ENCODE measurements at places on chromosomes 13 and 19. TPM values are rescaled to one million over a fixed set of nuclear protein-coding genes. Genes with fewer than 3 reads are reported as not detected.

GRCh38 chr13:36382030-36382429 is 35.8 kb upstream of the SPART start:
- DNase-seq: no peak

GRCh38 chr13:112657850-112658445 is 31.9 kb upstream of the ATP11A start:
- DNase-seq: no peak

- no peak for DNase-seq
Observed at GRCh38 chr13:67232384-67232783, 2.2 kb upstream of the PCDH9 start.

DNA sequence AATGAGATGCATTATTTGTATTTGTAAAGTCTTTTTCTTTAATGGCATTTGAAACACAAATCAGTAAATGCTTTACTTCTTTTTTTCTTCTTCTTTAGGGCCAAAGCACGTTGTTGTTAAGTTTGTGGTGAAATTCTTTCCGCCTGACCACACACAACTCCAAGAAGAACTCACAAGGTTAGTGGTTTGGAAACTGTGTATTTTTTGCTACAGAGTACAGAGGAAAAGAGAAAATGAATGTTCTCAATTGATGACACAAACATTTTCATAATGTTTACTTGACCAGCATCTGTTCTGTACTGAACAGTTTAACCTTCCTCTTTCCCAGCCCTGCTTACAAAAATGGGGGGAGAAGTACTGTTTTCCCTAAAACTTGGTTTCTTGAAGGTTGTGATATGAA is 190.9 kb upstream of the RNF113B start:
- no peak for DNase-seq

DNA sequence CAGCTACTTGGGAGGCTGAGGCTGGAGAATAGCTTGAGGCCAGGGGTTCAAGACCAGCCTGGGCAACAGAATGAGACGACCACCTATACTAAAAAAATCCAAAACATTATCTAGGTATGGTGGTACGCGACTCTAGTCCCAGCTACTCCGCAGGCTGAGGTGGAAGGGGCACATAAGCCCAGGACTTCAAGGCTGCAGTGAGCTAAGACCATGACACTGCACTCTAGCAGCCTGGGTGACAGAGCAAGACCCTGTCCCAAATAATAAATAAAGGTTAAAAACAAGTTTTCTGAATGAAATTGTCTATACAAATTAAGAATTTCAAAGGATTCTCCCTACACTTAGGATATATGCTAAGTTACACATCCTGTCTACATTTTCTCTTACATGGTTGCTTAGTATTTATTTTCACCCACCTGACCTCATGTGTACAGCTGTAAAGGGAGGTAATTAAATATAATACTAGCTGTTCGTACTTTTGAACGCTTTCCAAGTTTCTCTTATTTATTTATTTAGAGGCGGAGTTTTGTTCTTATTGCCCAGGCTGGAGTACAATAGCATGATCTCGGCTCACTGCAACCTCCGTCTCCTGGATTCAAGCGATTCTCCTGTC is 1.6 kb downstream of the SLC25A30 start:
- no peak for DNase-seq

DNA sequence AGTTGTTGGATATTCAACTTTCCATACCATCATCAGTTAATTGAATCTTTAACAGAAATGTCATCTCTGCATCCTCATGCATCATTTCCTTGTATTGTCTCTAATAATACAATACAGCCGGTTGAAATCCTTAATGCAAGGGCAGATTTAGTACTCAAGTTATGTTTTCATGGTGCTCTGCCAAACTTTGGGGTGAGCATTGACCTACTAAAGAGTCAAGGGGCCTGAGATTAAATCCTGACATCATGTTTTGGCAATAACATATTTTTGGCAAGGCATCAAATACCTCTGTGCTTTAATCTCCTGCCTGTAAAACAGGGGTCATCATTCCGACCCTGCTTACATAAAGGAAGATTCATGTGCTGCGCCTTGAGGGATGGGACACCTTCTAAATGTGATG is 42.7 kb upstream of the ABCC4 start:
- DNase-seq: no peak

DNA sequence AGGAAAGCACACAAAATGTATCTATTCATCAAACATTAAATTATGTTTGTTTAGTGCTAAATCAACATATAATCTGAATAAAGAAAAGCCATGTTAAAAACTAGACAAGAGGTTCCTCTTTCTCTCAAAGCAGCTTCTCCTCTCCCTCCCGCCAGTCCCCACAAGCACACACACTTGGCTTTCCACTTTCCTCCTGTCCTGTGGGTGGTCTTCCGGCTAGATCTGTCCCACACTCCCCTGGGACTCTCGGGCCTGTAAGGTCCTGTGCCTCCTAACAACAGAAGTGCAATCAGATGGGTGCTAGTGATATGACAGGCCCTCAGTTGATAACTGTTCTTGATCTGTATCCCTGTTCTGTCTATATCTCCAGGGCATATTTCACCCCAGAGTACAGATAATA is 45.6 kb upstream of the RAP2A start:
- no peak for DNase-seq

DNA sequence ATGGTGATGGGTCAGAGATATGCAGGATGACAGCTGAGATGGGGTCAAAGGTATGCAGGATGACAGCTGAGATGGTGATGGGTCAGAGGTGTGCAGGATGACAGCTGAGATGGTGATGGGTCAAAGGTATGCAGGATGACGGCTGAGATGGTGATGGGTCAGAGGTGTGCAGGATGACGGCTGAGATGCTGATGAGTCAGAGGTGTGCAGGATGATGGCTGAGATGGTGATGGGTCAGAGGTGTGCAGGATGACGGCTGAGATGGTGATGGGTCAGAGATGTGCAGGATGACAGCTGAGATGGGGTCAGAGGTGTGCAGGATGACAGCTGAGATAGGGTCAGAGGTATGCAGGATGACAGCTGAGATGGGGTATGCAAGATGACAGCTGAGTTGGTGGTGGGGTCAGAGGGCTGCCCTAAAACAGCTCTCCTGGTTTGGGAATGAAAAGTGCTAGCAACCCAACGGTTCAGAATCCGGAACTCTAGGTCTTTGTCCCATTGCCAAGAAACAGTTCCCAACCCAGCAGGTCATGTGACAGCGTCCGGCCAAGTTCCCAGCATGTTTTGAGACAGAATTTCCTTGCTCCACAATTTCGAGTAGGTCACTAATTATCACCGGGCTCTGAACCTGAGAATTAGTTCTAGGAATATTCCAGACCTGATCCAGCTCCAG is 3.2 kb downstream of the SELENOW start:
- no peak for DNase-seq

GRCh38 chr19:18961767-18962620 is 21.0 kb upstream of the HOMER3 start:
- DNase-seq: peak; percentile 83

DNA sequence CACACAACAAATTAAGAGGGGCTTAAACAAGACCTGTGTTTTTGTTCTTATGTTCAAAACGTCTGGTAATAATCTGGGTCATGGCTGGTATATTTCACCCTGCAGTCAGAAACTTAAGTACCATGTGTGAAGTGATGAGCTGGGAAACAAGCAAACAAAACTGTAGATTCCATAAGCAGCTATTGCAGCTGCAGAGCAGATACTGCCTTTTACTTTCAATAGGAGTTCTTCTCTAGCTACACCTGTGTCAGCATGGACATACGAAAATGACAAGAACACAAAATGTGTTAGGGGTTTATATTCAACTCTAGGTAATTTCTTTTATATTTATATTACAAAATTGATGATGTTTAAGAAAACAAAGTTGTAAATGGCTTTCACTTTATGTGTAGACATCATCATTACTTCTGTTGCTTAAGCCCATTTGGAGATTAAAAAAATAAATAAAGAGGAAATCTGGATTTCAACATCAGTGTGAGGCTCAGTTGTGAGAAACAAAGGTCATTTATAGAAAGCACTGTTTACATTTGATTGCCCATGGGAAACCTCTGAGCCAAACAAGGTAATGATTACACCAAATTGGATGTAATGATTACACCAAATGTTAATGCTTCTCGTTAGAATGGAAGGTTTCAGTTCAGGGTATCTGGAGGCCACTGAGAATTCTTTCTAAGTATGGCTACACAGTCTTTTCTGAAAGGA is 451.0 kb upstream of the SLC10A2 start:
- DNase-seq: no peak

GRCh38 chr13:50282016-50282415 is 266.8 kb downstream of the KCNRG start:
- DNase-seq: no peak

- no peak for DNase-seq
Observed at GRCh38 chr19:43552616-43553015, 19.6 kb downstream of the ZNF575 start.

GRCh38 chr19:23758187-23759074 is at the start of gene ZNF681:
ZNF681 (minus strand) TSS chr19:23758891; CDS start chr19:23758749, 142 bp downstream.
- DNase-seq: no peak

GRCh38 chr13:42967660-42968059 is 24.4 kb downstream of the EPSTI1 start:
- DNase-seq: no peak

DNA sequence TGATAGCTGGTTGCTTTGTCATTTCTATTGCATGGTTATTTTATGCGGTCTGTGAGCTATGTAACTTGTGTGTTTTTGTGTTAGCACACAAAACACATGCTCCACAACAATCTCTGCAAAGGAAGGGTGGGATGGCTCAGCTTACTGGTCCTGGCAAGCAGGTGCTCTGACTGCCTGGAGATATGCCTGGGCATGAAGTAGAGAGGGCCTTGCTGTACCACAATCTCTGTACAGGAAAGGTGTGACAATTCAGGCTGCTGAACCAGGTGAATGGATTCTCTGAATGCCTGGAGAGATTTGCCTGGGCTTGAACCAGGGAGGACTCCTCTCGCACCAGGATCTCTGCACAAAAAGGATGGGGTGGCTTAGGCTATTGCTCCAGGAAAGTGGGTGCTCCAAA is 69.5 kb downstream of the STOML3 start:
- DNase-seq: no peak

GRCh38 chr19:44003461-44004009 is 778 bp downstream of the ZNF230 start:
- DNase-seq: peak; percentile 8

DNA sequence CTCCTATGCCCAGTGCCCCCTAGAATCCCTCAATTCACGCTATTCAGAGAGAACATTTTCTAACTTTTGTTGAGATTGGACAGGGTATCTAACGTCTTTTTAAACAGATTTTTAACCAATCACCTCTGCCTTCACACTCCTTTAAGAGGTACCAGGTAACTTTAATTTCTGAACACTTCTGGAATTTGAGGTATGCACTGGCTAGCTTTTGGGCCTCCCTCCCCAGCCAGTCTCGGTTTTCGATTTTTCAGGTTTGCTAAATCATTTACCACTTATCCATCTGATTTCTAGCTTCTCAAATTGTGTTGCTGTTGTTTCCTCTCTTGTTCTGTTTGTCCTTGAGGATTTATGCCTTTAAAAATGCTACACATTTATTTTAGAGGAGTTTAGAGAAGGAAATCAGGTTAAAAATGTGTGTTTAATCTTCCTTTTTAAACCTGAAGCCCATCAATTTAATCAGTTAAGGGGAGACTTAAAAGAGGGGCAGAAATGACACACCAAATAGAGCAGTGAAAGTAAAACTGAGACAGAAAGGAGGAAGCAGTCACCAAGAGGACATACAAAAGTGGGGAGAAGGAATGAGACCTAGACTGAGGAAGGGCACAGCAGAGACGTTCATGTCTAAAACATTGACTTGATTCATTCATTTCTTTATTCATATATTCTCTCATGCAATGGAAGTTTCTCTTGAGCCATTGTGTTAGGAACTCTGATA is 139.6 kb upstream of the HTR2A start:
- DNase-seq: no peak

- peak; percentile 61 for DNase-seq
Observed at GRCh38 chr19:48568345-48568886, 16.4 kb downstream of the SULT2B1 start.

DNA sequence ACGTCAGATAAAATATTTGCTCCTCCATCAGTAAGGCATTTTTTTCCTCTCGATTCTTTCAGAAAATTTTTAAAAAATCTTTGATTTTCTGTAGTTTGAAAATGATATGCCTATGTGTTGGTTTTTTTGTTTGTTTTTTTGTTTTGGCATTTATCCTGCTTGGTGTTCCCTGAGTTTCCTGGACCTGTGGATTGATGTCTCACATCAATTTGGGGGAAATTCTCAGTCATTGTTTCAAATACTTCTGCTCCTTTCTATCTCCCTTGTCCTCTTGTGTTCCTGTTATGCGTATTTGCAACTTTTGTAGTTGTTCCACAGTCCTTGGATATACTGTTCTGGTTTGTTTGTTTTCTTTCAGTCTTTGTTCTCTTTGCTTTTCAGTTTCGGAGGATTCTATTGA is 18.8 kb upstream of the FLT1 start:
- no peak for DNase-seq

DNA sequence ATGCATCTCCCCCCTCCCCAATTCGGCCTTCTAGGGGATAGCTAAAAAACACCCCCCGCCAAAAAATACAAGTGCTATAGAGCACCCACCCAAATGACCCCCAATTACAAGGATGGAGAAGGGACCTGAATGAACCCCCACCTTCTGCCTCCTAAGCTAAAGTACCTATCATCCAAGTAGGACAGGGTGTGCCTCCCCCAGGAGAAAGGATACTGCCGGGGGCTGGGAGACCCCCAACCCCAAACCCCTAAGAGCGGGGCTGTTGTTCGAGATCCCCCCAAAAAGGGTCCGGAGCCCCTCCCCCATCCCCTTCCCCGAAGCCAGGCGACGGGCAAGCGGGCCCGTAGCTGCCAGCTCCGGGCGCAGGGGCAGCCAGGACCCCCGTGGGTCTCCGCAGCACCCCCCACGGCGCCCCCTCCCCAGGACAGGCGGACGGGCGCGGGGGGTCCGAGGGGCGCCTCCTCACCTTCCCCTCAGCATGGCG is 1.9 kb downstream of the ZC3H4 start:
- DNase-seq: no peak

GRCh38 chr19:52567921-52568320 is 2.2 kb upstream of the ZNF701 start:
- no peak for DNase-seq

GRCh38 chr19:32268381-32268780 is 77.0 kb upstream of the ZNF507 start:
- DNase-seq: no peak

- no peak for DNase-seq
Observed at GRCh38 chr19:45057444-45057843, 18.6 kb downstream of the CLASRP start.

The GALP gene
- total RNA-seq: not detected

The NLRP5 gene
- not detected for total RNA-seq

The CD33 gene
- not detected for total RNA-seq

The C13orf42 gene
- not detected for total RNA-seq

The C19orf85 gene
- total RNA-seq: not detected

The APOC4 gene
- total RNA-seq: 0.46 TPM

The ZNF415 gene
- 0.29 TPM for total RNA-seq

The ZNF43 gene
- 10.4 TPM for total RNA-seq

The BRD4 gene
- 11.4 TPM for total RNA-seq

The SULT2A1 gene
- 253 TPM for total RNA-seq
